ENCODE measurements at places on chromosomes 2 and 18.

DNA sequence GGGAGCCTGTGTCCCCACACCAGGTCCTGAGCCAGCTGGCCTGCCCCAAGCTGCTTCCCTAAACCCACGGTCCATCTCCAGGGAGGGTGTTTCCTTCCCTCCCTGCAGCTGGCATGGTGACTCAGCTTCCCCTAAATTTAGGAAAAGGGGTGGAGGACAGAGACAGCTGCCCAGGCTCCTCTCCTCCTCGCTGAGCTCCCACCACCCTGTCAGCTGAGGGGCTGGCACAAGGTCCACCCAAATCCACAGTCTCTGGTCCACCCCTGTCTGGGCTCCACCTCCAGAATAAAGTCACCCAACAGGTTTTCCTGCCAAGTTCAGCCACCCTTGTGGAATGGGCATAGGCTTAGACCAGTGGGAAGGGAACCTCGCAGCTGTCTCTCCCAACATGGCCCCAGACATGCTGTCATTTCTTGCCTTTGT is 156.5 kb downstream of the TNS1 start:
- no peak for DNase-seq

DNA sequence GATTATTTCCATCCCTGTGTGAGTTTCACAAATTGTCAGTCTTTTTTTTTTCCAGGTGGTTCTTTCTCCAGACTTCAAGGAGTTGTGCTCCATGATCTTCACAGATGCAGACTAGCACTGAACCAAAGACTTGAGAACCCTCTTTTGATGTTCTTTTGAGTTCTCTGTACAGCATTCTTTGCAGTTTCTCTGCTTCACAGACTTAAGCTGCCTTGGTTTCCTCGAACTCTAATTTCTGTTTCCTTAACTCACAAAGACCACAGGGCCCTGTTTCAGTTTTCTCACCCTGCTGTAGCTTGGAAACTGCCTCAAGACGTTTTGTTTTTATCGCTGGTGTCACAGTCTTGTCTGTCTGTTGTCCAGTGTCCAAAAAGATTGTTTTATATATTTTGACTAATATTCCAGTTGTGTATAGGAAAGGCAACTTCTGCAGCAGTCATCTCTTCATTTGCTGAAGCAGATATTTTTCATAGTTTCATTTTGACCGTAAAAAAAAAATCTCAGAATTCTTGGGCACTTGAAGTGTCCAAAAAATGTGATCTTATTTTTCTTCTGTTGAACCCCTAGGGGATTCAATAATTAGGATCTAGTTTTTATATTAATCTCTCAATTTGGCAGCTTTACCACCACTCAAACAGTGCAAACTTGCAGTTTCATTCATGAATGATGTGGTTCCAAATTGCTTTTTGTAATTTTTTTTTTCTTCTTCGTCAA is 97.0 kb upstream of the MC4R start:
- DNase-seq, result no peak

DNA sequence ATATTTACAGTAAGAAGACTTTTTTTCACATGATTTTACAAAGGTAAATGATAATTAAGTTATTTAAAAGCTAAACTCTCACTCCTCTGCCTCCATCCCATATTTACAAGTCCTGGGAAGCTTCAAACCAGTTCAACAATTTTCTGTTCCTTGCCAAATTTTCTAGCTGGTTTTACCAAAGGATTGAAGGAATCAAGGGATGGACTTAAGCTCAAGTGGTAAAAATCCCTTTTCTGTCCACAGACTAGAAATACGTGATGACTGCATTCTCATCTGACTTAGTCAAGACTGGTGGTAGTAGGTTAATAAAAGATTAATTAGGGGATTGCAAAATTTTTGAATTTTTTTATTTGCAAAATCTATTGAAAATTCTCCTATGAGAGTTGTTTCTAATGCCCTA is 297.3 kb downstream of the MTX2 start:
- DNase-seq, result no peak

DNA sequence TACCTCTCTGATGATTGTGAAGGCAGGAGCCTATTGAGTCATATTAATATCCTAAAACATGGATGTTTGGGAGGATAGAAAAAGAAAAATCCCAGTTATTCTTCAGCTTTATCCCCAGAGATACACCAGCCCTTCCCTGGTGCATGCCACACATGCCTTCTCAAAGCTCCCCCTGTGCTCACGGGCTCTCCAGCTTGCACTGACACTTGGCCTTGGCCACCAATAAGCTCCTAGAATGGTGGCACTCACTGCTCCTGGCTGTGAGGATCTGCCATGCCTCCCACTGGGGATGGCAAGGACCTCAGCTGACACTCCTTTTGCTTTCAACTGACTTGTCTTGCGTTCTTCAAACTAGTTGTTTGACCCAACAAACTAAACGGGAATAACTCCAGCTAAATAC is 15.9 kb downstream of the SLC14A1 start:
- DNase-seq, result no peak

DNA sequence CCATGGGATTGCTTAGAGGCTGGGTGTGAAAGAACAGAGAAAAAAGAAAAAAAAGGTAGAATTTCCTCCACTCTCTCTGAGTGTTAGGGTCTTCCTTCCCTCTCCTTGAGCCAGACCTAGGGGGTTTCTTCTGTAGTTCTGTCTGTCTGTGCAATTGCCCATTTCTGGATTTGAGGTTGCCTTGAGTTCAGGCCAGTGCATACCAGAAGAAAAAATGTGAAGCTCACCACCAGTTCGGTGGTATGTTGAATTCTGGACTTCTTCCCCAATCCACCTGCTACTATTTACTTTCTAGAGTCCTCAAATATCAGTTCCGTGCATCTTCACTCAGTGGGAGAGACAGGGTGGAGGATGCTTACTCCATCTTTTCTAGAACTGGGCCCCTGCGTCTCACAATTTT is 15.3 kb upstream of the SELENOI start:
- DNase-seq, result no peak

GRCh38 chr2:241258505-241259280 is 56.8 kb downstream of the HDLBP start:
- DNase-seq, result no peak

DNA sequence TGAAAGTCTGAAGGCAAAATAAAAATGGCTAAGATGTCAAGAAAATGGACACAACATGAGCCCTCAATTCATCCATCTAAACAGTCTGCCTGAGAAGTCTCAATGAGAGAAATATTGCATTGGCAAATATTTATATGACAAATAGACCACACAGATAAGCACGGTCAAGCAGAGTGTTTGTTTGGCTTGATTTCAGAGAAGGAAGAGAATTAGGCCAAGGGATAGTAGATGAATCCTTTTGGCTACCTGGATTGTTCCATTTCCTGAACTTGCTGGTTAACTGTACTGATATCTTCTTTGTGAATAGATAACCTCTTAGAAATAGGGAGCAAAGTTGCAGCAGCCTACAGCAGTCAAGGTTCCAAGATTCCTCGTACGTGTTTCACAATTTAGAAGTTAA is 129.6 kb downstream of the RBMS1 start:
- no peak for DNase-seq

GRCh38 chr18:70219688-70220087 is 14.2 kb upstream of the RTTN start:
- no peak for DNase-seq

GRCh38 chr18:66668706-66669105 is 64.8 kb upstream of the CDH19 start:
- no peak for DNase-seq

- DNase-seq, result no peak
Measured at GRCh38 chr18:75157851-75158250, 51.1 kb downstream of the PTGR3 start.

- no peak for DNase-seq
Measured at GRCh38 chr2:5937851-5938565, 245.8 kb downstream of the SOX11 start.

DNA sequence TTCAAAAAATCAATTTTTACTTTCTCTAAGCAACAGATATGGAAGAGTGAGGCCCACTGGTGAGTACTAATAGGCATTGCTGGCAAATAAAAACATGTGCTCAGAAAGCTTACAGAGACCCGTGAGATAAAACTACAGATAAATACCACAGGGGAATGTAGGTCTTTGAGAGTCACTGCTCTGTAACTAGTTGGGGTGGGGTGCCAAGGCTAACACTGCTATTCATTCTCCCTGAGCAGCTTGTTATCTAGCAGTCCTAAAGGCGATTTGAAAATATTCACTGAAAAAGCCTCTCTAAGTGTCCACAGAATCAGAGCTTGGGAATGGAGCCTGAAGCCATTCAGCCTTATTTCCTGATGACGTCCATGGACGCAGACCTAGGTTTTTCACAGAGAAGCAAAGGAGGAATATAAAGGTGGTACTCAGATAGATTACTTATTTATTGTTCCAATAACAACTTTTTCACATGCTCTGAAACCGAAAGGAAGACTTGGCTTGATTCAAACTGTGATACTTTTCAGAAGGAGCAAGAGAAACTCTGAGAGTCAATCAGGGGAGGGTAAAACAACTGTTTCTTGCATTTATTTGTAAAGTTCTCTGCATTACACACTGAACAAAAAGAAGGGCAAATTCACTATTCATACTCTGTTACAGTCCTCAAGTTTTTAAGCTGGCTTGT is 188.4 kb downstream of the PPP1R1C start:
- no peak for DNase-seq

DNA sequence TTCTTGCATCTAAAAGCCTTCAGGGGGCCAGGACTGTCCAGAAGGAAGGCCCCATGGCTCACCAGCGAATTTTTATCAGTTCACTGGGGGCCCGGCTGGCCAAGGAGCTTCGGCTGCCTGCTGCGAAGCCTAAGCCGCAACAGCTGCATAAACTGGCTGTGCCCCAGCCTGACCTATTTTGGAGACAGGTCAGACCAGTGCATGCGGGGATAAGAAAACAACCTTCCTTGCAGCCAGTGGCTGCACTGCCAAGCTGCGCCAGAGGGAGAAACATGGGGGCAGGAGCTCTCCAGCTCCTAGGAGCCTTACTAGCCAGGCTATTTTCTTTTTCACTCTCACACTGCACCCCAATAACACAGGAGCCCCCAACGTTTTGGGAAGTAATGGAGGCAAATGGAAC is 15.2 kb downstream of the PAX3 start:
- DNase-seq, result no peak
